IMR-90 (cell line): ENCODE measurements at places on chromosomes 5 and 9. TPM values are rescaled to one million over a fixed set of nuclear protein-coding genes. Genes with fewer than 3 reads are reported as not detected.

PCDHB3 gene
- under 0.01 and 0.18 TPM in 2 replicates for total RNA-seq

ZNF658 gene
- total RNA-seq = 5.8 and 6.3 TPM in 2 replicates

SYK gene
- total RNA-seq = not detected in 2 replicates

- DNase-seq = no peak
Observed at GRCh38 chr9:115025721-115026120, 92.2 kb downstream of the TNC start.

DNA sequence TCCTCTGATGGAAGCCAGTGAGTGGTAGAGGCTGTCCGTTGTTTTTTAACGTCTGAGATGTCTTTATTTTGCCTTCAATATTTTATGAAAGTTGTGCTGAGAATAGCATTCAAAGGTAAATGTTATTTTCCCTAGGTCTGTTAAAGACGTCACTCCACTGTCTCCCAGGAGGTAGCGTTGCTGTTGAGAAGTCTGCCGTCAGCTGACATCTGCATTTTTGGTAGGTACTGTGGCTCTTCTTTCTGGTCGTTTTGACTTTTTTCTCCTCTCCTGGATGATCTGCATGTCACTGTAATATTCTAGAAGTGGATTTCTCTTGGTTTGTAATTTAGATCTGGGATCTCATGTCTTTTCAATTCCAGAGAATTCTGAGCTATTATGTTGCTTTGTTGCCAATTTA, 26.4 kb downstream of the SURF6 start:
- no peak for DNase-seq

- peak; percentile 96 for DNase-seq
Observed at GRCh38 chr5:143355710-143356109, 47.8 kb downstream of the NR3C1 start.
